Smooth muscle cell of the coronary artery (primary cell): ENCODE measurements at places on chromosomes 16 and 17. TPM values are rescaled to one million over a fixed set of nuclear protein-coding genes. Genes with fewer than 3 reads are reported as not detected.

The WNK4 gene
- total RNA-seq = 0.12 and 1.6 TPM in 2 replicates

The RNF135 gene
- 5.4 and 6.3 TPM in 2 replicates for total RNA-seq

The FGF11 gene
- total RNA-seq = 2.6 and 5.4 TPM in 2 replicates

The CTF1 gene
- total RNA-seq = 0.23 and 0.98 TPM in 2 replicates

The KRT31 gene
- total RNA-seq = not detected in 2 replicates

The ACAP1 gene
- 1.3 and 4.3 TPM in 2 replicates for total RNA-seq

The MLST8 gene
- 16.5 and 19.7 TPM in 2 replicates for total RNA-seq

The ORC6 gene
- 0.94 and 4.4 TPM in 2 replicates for total RNA-seq

The SNX20 gene
- total RNA-seq = not detected in 2 replicates

The KCTD11 gene
- total RNA-seq = 4.9 and 10.4 TPM in 2 replicates

The VPS35 gene
- 53.9 and 59.2 TPM in 2 replicates for total RNA-seq

The MIEN1 gene
- total RNA-seq = 8.7 and 21.0 TPM in 2 replicates

The TBC1D16 gene
- 30.0 and 48.4 TPM in 2 replicates for total RNA-seq

The PDE6G gene
- 0.23 and 0.35 TPM in 2 replicates for total RNA-seq

The CTRB1 gene
- not detected in 2 replicates for total RNA-seq

The IRX3 gene
- total RNA-seq = 2.0 and 3.9 TPM in 2 replicates

The CCL8 gene
- 1.2 TPM in 1 of 2 replicates, not detected in the other for total RNA-seq

The TLCD3B gene
- not detected in 2 replicates for total RNA-seq

The MT1H gene
- not detected in 2 replicates for total RNA-seq

The ZNHIT3 gene
- total RNA-seq = 24.5 and 31.7 TPM in 2 replicates

The KIF19 gene
- 1.1 TPM in 1 of 2 replicates, not detected in the other for total RNA-seq

The KRT24 gene
- total RNA-seq = not detected in 2 replicates

The TBX6 gene
- under 0.01 and 0.12 TPM in 2 replicates for total RNA-seq

The GAST gene
- total RNA-seq = not detected in 2 replicates

The KCNJ2 gene
- 0.75 and 19.0 TPM in 2 replicates for total RNA-seq

The GRAPL gene
- 0.15 and 0.47 TPM in 2 replicates for total RNA-seq

The PERCC1 gene
- total RNA-seq = not detected in 2 replicates

The ZG16 gene
- not detected in 2 replicates for total RNA-seq

The SYCE1L gene
- total RNA-seq = 1.2 TPM in 1 of 2 replicates, not detected in the other

The CCDC154 gene
- total RNA-seq = 0.08 and 0.70 TPM in 2 replicates

The CFDP1 gene
- total RNA-seq = 44.4 and 142 TPM in 2 replicates

The RAB26 gene
- total RNA-seq = 1.3 and 1.5 TPM in 2 replicates

The DYNC1LI2 gene
- 63.7 and 175 TPM in 2 replicates for total RNA-seq

The CCL3 gene
- total RNA-seq = not detected in 2 replicates

The SLC47A1 gene
- total RNA-seq = 0.53 and 4.6 TPM in 2 replicates

The NEURL4 gene
- 16.8 and 28.4 TPM in 2 replicates for total RNA-seq

The BBS2 gene
- total RNA-seq = 39.0 and 91.0 TPM in 2 replicates

The ABCC11 gene
- 0.08 TPM in 1 of 2 replicates, not detected in the other for total RNA-seq

The HBQ1 gene
- not detected in 2 replicates for total RNA-seq

The EVI2B gene
- total RNA-seq = 0.59 TPM in 1 of 2 replicates, not detected in the other

The RAMP2 gene
- total RNA-seq = 0.30 TPM in 1 of 2 replicates, not detected in the other
